ENCODE measurements at places on chromosomes 12 and 14.

DNA sequence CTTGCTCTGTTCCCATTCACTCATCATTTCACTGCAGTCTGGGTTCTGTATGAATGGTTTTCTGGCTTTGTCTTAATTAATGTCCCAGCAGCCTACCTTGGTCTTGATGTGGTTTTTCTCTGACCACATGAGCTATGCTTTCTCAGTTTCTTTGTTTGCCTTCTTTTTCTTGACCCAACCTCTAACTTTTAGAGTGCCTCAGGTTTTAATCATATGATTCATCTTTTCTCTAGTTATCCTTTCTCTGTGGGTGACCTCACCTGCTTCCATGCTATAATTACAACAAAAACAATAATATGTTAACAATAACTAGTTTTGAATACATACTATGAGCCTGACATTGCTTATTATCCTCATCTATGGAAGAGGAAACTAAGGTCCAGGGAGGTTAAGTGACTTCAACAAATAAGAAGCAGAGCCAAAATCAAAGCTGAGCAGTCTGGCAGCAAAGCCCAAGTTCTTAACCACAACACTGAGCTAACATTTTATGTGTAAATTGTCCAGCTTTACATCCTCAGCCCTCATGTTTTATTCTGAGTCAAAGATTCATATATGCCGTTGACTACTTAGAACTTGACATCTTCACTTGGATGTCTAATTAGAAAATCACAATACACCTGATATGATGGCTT lies 4.7 kb upstream of the EPYC start:
- no peak for DNase-seq

GRCh38 chr14:34387974-34388516 lies 74.0 kb downstream of the SPTSSA start:
- DNase-seq: no peak

DNA sequence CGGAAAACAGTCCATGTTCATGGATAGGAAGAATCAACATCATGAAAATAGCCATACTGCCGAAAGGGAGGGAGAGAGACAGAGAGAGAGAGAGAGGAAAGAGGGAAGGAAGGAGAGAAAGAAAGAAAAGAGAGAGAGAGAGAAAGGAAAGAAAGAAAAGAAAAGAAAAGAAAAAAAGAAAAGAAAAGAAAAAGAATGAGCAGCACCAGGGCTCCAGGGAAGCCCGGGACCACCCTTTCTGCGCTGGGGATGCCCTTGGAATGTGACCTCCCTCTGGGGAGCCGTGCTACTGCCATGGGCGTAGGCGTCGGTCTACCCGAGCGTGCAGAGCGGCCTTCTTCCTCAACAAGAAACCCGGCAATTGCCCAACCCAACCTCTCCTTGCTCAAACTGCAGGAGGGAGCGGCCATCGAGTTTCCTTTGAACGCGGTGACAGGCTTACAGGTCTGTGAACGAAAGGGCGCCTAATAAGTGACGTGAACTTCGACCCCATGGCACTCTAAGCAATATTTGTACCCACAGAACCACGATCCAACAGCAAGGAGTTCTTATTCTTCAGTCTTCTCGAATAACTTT lies 16.9 kb downstream of the OR6S1 start:
- DNase-seq: no peak

DNA sequence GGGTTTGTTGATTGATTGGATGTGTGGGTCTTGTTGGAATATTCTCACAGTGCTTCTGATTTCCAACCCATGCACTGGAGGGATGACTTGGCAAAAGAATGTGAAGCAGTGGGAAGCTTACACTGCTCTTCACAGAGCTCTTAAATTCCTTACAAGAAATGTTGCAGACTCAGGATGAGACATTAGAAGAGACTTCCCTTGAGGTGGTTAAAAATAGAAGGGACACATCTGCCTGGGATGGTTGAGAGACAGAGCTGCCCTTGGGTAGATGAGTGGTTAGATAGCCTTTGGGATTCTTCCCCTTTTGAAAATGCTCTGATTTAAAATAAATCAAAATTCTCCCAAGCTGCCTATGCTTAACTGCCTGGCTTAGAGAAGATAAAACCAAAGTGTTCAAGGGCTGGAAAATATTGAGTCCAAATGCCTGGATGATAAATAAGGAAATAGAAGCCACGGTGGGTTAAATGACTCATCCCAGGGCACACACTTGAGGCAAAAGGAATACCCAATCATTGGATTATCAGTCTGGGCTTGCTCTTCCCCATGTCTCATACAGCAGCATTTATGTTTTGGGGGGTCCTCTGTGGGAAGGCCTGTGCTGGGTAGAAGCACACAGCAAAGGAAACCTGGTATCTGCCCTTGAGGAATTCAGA lies 264.3 kb downstream of the AKAP6 start:
- no peak for DNase-seq

GRCh38 chr12:122499991-122500684 lies 594 bp downstream of the ZCCHC8 start:
- DNase-seq: no peak

DNA sequence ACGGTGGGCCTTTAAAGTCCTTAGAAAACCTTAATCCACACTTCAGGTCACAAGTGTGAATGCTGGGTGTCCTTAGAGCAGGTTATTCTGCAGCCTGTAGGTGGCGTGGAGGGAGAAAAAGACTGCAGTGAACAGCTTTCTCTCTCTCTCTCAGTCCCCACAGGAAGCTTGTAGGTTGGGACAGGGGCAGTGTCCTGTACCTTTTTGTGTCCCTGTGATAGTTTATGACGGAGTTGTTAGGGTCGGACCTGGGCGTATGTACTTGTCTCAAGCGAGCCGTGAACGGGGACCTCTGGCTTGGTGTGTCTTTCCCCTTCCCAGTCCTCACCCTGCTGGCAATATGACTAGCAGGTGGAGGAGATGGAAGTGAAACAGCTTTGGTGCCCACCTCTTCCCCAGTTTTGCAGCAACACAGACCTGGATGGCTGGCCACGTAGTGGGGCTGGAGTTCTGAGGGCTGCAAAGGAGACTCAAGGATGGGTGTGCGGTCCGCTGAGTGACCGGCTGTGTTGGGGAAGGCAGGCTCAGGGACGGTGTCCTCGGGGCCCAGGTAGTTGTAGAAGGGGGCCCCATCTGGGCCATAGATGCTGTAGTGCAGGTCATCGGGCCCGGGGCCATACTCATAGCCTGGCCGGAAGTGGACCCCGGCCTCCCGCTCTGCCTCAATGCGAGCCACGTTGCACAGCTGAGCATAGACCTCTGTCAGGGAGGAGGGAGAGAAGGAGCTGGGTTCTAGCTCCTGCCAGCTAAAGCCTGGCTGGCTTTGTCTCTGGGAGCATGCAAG lies 8.9 kb downstream of the ISCA2 start:
- DNase-seq: no peak

- no peak for DNase-seq
Observed at GRCh38 chr12:102816816-102817434, 100.1 kb downstream of the PAH start.

DNA sequence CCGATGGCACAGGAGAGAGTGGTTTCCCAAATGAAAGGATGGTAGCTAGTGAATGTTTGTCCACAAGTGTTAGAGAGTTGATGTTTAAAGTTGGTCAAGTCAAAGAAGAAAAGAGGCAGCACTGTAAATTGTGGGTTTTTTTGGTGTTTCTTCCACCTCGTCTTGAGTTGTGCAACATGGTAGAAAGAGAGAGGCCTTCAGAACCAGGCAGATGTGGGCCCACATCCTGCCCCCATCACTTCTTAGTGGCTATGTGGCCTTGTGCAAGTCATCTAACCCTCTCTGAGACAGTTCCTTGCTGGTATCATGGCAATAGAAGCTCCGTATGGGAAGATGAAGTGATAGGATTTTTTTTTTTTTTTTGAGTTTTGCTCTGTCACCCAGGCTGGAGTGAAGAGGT lies 60.8 kb downstream of the NDUFA12 start:
- DNase-seq: no peak

GRCh38 chr12:2413999-2414792 lies 361.4 kb downstream of the CACNA1C start:
- no peak for DNase-seq
